HCEC 1CT (cell line): ENCODE measurements at places on chromosomes 2 and 18.

DNA sequence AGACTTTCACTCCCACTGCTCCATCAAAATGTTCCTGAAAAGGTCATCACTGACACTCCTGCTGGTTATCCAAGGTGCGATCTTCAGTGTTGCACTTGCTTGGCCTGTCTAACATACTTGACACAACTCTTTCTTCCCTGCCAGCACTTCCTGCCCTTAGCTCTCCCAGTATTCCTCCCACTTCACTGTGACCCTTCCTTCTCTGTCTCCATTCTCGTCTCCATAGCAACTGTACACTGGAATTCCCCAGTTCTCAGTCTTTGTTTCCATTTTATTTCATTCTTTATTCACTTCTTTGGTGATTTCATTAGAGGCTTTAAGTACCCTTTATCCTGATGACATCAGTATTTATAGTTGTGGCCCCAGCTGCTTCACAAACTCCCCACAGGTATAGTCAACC, 333.0 kb downstream of the IRS1 start:
- DNase-seq = no peak

DNA sequence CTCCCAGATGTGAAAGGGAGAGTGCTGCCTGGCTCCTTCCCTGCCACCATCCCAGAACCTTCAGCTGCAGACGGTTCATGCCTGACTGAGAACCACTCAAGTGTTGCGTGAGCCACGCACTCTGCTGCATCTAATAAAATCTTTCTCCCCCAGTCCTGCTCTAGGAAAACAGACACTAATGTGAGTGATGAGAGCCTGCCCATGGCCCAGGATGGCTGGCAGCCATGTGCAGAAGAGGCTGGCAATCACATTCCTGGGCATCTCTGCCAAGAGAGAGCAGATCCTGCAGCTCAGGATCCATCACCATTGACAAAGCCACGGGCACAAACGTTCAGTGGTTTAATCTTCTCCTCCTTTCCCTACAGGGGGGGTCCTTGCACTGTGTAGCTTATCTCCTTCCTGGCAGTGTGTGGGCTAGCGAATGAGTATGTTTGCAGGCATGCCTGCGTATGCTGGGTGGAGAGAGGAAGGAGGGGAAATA, 477.5 kb downstream of the SLC4A3 start:
- DNase-seq = peak; percentile 66

GRCh38 chr2:173823543-173823939, 141.6 kb downstream of the SP3 start:
- no peak for DNase-seq

- DNase-seq = no peak
Measured at GRCh38 chr2:12073217-12073852, 326.9 kb downstream of the LPIN1 start.

- DNase-seq = no peak
Measured at GRCh38 chr2:238554468-238555315, 128.0 kb downstream of the ASB1 start.
